ENCODE measurements at places on chromosomes 16 and 17. TPM values are rescaled to one million over a fixed set of nuclear protein-coding genes. Genes with fewer than 3 reads are reported as not detected.

The ARL17B gene
- 10.4 TPM for total RNA-seq

The ITFG1 gene
- 77.0 TPM for total RNA-seq

The FAM20A gene
- 2.3 TPM for total RNA-seq

The SLFN14 gene
- not detected for total RNA-seq

The IGF2BP1 gene
- 0.40 TPM for total RNA-seq

The ALOX15 gene
- total RNA-seq: 0.12 TPM

The ZSCAN10 gene
- total RNA-seq: not detected

The EVPLL gene
- 0.22 TPM for total RNA-seq

GRCh38 chr16:51450909-51451308, 299.8 kb upstream of the SALL1 start:
- DNase-seq: no peak

DNA sequence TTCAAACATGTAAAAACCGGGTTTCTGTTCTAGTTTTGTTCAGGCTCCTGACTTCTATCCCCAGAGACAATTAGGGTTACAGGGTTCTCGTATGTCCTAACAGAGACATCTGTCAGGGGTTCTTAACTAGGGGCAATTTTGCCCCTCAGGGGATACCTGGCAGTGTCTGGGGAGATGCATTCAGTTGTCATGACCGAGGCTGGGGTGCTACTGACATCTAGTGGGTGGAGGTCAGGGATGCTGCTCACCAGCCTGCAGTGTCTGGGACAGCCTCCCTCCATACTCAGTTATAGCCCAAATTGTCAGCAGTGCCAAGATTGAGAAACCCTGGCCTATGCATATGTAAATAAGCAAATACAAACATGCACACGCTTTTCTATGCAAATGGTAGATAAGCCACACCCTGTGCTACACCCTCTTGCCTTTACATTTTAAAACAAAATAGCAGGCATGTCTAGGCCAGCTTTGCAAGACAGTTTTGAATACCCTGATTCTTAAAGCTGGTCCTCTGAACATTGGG, 37.4 kb downstream of the CLEC16A start:
- DNase-seq: no peak

- DNase-seq: no peak
Measured at GRCh38 chr17:19254651-19255050, 17.5 kb downstream of the EPN2 start.

DNA sequence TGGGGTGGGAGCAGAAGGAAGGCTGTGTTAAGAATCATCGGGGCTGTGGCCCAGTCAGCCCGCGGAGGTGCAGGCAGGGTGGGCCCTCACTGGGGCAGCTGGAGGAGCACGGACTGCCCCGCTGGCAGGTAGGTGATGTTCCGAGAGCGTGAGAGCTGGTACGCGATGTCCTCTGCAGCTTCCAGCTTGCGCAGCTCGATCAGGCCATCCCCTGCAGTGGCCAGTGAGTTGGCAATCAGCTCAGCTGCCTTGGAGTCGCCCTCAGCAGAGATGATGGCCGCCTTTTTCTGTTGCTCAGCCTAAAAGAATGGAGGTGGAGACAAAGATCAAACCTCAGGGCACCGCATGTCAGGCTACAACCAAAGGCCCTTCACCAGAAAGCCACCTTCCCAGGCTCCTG, 9.8 kb downstream of the PHB1 start:
- DNase-seq: no peak

DNA sequence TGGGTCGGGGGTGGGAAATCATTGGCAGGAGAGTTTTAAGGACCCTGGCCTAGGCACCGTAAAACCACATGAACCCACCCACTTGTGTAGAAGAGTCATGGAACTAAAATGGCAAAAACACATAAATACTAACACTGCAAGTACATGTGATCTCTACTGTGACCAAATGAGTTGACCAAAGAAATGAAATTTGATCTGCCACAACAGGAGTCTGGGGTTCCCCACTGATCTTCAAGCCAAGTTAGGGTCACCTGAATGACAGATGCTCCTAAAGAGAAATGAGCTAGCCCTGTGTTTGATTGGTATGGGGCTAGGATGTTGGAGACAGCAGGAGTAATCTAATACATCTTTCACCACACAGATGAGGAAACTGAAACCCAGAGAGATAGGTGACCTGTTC, 21.5 kb upstream of the SKAP1 start:
- no peak for DNase-seq

- DNase-seq: no peak
Measured at GRCh38 chr16:28597692-28598261, 927 bp upstream of the SULT1A2 start.

GRCh38 chr17:66946251-66946650, 18.3 kb upstream of the CACNG4 start:
- DNase-seq: no peak

GRCh38 chr16:17312094-17312710, 158.6 kb downstream of the XYLT1 start:
- peak; percentile 91 for DNase-seq

DNA sequence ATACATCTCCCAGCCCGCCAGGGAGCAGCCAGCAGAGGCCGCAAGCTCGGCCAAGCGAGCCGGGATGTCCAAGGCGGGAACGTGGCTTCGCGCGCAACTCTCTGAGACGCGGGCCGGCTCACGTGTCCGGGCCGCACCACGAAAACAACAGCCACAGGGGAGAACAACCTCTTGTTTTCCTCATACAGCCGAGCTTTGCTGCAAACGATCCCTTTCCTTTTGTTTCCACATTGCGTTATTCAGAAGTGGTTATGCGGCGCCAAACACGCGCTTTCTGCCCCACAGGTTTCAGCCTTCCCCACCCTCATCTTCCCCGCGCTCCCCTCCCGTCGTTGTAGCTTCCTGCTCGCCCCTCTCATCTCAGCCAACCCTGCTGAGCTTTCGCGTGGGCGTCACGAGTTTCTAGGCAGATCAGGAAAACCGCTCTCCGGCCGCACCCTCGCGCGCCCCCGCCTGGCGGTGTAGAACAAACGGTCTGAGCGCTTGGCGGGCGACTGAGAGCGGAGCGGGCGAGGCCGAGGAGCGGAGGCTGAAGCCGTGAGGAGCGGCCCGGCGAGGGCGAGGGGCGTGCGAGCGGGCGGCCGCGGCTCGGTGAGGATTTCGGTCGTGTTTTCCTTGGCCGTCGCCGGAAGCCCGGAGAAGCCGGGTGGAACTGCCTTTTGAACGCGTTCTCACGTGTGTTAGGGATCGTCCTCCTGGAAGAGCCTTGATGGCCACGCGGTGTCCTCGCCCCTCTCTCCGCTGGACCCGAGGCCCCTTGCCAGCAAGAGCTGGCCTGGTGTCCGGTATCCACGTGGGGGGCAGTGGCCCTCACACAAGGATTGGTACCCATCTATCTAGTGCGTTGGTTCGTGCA, 6.6 kb upstream of the SMARCD2 start:
- peak; percentile 93 for DNase-seq

GRCh38 chr16:51407199-51407598, 256.1 kb upstream of the SALL1 start:
- DNase-seq: no peak

DNA sequence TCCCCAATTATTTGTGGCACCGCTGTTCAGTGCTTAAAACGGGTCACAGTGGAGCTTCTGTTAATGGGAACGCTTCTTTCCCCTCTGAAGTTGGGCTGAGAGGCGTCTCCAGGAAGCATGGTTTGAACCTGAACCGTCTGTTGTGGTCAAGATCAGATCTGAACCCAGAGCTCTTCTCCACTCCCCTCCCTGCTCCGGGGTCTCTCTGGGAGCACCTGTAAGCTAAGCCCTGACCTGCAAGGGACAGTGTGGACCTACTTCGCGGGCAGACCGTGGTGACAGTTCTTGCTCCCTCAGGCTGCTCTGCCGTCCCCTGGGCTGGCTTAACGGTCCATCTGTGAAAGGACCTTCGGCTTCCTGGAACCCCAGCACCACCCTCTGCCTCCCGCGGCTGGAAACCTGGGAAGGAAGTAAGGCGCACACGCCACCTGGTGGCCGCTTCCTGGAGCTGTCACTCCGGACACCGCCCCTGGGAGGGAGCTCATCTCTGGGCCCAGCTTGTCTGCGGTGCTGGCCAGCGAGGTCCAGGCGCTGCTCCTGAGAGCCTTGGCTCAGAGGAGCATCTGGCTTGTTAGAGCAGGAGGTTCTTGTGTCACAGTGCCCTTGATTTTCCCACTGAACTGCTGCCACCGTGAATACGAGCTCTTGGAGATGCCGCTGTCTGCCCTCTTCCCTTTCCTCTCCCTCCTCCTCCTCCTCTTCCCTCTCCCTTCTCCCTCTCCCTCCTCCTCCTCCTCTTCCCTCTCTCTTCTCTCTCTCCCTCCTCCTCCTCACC, 518.5 kb upstream of the EEF2KMT start:
- DNase-seq: peak; percentile 43

GRCh38 chr17:40516581-40517285, 15.3 kb upstream of the TNS4 start:
- peak; percentile 49 for DNase-seq

DNA sequence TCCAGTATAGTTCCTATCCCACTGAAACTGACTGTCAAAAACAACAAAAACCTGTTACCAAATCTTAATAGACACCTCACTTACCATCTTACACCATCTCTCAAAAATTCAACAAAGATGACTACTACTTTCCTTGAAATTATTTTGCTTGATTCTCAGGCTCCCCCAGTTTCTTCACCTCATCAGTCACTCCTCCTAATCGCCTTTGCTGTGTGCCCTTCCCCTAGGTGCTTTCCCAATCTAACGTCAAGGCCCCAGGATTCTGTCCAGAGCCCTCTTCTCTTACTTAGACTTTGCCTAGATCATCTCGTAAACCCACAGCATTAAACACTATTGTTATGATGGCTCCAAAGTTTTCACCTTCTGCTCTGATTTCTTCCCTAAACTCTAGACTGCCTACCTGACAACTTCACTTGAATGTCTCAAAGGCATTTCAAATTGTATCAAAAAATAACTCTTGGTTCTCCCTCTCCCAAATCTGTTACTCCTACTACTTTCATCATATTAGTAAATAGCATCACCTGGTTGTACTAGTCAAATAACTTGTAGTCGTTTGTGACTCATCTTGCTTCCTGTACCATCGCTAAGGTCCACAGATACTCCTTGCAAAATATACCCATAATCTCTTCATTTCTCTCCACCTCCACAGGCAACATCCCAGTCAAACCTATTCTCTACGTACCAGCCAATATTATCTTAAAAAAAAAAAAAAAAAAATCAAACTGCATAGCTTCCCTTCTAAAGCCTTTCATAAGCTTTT, 18.0 kb downstream of the C16orf87 start:
- DNase-seq: no peak

- no peak for DNase-seq
Measured at GRCh38 chr16:70440009-70440692, 1.3 kb upstream of the ST3GAL2 start.

DNA sequence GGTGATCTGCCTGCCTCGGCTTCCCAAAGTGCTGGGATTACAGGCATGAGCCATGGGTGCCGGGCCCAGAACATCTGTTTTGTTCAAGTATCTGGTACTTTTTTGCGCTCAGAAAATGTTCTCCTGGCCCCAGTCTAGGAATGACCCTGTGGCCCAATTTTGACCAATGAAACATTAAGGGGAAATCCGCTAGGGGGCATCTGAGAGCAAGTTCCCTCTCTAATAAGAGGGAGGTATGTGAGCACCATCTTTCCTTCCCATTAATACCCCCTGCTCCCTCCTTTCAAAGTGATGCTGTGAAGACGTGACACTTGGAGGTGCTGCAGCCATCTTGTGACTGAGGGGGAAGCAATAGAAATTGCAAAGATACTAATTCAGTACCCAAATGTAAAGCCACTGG, 16.5 kb upstream of the CLEC3A start:
- DNase-seq: no peak

- DNase-seq: no peak
Measured at GRCh38 chr17:39318636-39319035, 82.8 kb downstream of the FBXL20 start.
